ENCODE measurements at places on chromosomes 2 and 18.

GRCh38 chr2:217804791-217805667, 197.8 kb downstream of the TNS1 start:
- no peak for DNase-seq

GRCh38 chr18:62438018-62438329, 84.9 kb upstream of the ZCCHC2 start:
- DNase-seq: no peak

DNA sequence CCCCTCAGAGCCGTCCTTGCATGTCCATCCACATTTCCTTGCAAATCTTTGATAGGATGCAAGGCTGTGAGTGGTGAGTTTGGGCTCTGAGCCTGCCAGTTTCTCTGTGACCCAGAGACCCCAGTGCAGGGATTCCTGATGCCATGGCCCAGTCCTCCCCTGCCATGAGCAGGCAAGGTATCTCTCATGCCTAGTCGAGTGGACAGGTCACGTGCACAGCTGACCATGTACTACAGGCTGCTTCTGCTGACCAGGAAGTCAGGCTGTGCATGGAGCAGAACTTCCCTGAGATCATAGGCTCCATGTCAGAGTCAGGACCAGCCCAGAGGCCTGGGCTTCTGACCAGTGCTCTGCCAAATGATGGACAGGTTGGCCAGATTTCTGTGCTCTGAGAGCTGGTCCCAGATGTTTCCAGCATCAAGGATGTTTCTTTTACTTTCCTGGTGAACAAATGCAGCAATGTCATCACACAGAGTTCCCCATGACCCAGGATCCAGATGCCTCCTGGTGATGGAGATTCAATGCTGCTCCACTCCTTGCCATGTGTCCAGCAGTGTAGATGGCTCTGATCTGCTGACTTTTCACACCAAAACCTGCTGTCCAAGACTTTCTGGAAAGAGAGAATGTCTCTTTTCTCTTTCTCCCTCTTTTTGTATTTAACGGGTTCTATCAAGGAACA, 321.6 kb upstream of the HS6ST1 start:
- DNase-seq: no peak

DNA sequence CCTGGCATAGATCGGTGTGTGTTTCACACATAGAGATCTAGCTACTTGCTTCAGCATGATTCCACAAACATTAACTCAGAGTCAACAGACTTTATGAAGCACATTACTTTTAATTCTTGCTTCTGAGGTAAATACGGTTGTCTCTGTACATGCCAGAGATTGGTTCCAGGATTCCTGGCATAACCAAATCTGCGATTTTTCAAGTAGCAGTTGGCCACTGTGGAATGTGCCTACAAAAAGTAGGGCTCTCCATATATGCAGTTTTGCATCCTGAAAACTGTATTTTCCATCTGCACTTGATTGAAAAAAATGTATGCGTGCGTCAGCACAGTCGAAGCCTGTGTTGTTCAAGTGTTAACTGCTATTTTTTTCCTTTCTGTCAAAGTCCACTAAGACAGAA, 85.0 kb downstream of the ZAP70 start:
- DNase-seq: no peak

DNA sequence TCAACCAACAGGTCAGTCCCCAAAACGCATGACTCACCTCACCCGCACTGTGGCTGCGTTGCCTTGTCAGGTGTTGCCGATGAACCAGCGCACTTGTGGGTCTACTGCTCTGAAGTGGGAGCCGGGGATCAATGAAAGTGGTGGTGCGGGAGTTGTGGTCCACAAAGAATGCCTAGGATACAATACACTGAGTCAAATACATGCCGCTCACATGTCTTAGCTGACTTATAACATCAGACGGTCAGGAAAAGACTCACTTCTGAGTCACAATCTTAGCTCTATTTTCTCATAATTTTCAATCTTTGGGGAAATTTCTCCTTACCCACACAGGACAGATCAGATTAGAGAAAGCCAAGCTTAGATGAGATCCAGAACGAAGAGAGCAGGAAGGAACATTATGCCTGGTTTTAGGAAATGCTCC, 107.1 kb upstream of the STK17B start:
- DNase-seq: no peak

- DNase-seq: no peak
Measured at GRCh38 chr18:40258311-40258710, 1696.7 kb upstream of the PIK3C3 start.

DNA sequence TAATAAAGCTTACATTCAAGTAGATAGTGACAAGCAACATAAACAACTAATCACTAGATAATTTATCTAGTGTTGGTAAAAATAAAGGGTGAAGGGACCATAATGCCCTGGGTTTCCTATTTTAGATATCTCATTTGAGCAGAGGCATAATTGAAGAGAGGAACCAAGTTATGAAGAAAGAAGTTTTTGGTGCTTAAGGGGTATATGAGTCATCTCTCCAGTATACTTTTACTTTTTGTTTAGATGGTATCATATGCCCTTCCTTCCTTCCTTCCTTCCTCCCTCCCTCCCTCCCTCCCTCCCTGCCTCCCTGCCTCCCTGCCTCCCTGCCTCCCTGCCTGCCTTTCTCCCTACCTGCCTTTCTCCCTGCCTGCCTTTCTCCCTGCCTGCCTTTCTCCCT, 1053.5 kb upstream of the CELF4 start:
- no peak for DNase-seq

- no peak for DNase-seq
Measured at GRCh38 chr2:59706729-59707128, 846.7 kb downstream of the BCL11A start.

DNA sequence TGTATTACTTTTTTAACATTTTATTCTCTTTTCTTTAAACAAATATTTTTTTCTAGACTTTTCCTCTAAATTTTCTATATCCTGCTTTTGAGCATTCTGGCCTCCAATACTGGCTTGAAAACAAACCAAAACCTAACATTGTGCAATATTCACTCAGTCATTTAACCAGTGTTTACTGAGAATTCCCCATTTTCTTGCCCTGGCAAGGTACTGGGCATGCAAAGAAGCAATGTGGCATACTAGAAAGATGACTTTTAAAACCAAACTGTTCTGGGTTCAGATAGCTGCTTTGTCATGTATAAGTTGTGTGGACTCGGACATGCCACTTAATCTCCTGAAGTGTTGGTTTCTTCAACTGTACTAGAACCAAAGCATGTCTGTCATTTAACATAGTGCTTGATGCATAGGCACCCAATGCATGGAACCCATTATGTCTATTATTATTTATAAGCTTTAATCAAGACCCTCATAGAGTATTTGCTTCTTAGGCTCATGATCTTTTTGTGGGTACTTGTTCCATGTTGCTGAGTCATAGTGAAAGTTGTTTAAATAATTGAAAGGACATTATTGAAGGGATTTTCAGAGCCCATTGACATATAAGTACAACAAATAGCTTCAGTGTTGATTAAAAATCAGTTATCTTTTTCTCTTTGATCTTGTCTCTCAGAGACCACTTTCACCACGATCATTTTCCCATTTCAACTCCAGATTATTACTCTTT, 185.4 kb upstream of the OSR1 start:
- no peak for DNase-seq

GRCh38 chr2:54260241-54260595, 4.2 kb upstream of the TSPYL6 start:
- no peak for DNase-seq

- no peak for DNase-seq
Measured at GRCh38 chr2:128789776-128790455, 471.2 kb upstream of the HS6ST1 start.

DNA sequence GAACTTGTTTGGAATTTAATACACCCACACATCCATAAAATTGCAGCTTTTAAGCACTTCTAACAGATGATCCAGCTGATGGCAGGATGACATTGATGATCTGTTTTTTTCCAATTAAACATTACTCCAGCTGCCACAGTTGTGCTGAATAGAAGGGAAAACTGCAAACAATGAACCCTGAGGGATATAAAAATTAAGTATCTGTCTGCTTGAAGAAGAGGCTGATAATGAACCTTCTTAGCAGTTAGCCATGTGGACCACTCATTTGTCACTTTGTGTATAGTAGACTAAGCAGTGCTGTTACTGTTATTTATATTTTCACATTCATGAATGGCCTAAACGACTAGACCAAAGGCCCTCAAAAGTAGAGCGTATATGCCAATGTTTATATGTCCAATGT, 1201.0 kb upstream of the LRRTM1 start:
- no peak for DNase-seq

- DNase-seq: no peak
Measured at GRCh38 chr18:30280186-30280585, 762.4 kb downstream of the DSC3 start.

DNA sequence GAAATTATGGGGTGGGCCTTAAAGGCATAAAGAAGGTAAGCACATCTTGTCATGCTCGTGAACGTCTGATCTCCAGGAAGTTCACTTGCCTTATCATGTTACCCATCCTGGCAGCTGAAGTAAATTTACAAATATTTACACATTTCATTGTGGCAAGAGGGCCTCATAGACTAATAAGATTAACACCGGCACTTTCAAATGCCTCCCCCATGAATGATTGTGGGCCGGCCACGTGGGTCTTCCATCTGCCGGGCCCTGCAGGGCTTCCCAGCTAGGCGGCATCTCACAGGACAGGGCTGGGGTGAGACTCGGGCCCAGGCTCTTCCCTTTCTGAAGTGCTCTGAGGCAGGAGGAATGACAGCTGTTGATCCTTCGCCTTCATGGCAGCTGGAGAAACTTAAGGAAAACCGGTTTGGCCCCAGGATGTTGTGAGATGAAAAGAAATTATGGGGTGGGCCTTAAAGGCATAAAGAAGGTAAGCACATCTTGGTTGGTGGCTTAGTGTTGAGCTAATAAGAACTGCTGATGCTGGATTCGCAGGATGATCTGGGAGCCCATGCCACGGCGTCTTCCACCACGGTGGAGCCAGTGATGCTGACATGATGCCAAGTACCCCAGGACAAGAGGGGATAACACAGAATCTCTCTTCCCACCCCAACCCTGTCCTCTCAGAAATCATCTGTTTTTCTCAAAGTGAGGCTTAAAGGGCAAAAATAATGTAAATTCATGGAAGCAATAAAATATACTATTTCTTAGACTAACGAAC, 176.3 kb downstream of the SEPTIN10 start:
- no peak for DNase-seq

- DNase-seq: no peak
Measured at GRCh38 chr2:213125646-213126347, 25.6 kb downstream of the IKZF2 start.

DNA sequence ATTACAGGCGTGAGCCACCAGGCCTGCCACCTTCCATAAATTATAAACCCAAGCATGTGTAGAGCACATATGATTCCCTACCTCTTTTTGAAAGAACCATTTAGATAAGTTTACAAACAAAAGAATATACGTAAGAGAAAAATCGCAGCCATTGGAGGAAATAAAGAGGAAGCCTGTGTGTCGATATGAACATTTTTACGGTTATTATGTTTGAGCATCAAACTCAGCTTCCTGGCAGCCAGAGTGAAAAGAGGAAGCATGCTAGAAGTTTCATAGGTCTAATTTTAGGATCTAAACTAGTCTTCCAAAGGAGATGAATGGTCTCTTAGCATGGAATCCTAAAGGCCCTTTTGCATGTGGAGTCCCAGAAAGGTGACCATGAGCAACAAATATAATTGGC, 104.3 kb downstream of the PLB1 start:
- no peak for DNase-seq
